ENCODE measurements at places on chromosomes 7 and 10. TPM values are rescaled to one million over a fixed set of nuclear protein-coding genes. Genes with fewer than 3 reads are reported as not detected.

The LIPF gene
- not detected for total RNA-seq

The MMRN2 gene
- 1.6 TPM for total RNA-seq

DNA sequence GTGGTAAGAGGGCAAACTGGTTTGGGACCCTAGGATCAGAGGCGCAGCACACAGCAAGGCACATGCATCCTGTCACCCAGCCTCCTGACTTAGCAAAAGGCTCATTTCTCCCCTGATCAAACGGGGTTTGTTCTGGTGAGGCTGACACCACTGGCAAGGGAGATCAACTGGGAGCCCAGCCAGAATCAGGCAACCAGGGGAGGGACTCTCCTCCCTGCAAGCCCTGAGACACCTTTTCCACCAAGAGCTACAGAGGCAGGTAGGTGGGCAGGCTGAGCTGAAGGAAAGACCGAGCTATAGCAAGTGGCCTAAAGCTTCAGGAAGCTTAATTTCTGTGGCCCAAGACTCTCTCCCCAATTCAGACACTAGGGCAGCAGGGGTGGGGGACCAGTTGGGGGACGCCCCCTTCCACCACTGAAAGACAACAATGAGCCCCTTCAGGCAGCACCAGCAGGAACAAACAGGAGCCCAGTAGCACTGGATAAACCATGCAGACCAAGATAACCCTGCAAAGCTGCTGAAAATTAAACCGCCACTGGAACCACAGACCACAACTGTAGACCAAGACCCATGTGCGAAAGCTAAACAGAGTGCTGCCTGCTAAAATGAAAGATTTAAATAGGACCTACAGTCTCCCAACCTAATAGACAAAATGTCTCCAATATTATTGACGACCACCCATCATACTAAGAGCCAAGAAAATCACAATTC, 27.1 kb upstream of the SAR1A start:
- no peak for DNase-seq

GRCh38 chr10:93074597-93075368, 1.1 kb downstream of the CYP26A1 start:
- no peak for DNase-seq

DNA sequence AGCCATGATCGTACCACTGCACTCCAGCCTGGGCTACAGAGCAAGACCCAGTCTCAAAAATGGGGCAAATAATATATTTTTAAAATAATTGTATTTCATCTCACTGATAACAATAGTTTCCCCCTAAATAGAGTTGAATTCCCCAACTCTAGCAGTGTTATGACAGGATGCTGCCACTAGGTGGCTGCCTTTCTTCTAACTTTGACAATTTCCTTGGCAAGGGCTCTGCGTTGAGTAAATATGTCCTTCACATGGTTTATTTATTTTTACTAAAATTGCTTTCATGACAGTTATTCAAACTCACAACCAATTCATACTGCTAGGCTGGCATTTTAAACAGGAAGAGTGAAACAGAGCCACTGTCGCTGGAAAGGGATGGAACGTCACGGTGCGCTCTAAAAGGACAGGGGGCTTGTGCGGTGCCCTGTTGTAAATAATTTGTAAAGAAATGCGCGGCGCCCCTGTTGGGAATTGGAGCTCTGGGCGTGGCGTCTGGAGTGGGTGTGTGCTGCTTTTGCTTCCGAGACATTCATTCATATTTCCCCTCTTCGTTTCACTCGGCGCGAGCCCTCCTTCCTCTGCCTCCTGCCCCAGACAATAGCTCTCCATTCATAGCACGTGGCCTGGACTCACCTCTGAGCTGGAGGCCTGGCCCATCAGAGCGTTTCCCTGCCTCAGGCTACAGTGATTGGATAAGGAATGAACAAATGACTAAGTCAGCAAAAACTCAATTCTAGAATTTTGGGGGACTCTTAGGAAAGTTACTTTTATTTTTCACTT, 20.5 kb upstream of the PITRM1 start:
- DNase-seq, result no peak

DNA sequence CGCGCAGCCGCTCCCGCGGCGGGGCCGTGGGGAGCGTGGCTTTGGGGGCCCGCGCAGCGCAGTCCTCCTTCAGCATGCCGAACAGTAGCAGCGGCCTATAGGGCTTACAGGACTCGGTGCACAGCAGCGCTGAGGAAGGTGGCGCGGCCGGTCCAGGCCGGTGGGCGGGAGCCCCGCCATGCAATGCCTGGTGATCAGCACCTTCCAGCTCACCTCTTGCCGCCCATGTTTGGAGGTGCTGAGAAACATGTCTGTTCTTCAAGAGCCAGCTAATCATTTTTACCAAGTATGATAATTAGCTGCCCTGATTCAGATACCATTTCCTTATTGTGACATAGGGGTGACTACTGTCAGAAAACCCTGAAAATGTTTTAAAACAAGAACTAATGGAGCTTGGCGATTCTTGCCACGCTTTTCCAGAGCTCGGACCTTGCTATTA, 33.5 kb upstream of the SFTPD start:
- DNase-seq, result no peak

GRCh38 chr7:75772081-75773077, at the start of gene CCL26:
CCL26 (minus strand) TSS chr7:75772211; CDS start chr7:75772176, 35 bp downstream.
- no peak for DNase-seq

The ASAH2 gene
- total RNA-seq, result 6.6 TPM

DNA sequence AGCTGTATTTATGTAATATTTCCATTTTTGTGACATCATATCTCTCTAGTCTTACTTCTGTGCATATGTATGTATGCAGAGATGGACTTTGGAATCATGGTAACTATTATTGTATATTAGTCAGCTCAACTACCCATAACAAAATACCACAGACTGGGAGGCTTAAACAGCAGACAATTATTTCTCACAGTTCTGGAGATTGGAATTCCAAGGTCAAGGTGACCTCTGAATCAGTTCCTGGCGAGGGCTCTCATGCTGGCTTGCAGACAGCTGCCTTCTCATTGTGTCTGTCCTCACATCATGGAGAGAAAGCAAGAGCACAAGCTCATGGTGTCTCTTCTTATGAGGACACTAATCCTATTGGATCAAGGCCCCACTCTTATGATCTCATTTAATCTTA, 79.1 kb downstream of the RAMP3 start:
- DNase-seq, result no peak

The SPAM1 gene
- not detected for total RNA-seq

- no peak for DNase-seq
Observed at GRCh38 chr10:93165367-93165766, 91.7 kb downstream of the CYP26A1 start.

DNA sequence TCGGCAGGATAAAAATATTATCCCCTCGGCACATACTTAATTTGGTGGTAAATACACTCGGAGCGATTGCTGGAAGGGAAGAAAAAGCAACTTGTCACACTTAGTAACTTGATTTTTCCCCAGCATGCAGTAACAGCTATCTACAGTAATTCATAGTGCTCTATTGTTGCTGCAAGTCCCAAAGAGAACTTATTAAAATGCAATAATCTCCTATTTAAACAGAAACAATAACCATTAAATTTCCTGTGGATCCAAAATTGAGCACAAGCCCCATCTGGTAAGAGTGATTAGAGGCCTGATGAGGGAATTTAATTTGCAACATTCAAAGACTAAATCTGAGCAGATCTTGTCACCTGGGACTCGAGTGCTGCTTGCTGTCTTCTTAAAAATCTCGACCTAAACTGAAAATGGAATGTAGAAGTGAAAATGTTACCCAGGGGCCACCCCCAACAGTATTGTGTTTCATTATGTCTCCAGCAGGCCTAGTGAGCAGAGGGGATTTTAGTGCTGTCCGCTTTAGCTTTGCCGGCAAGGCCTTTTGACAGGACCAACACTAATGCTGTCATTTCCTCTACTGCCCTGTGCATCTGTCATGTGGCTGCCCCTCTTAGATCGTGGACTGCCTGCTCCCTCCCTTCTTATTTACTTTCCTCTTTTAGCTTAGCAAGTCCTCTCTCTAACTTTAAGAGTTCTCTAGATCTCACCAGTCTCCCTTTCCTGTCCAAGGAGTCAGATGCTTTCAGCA, 639.7 kb downstream of the AUTS2 start:
- no peak for DNase-seq

The PCLO gene
- 11.9 TPM for total RNA-seq

- DNase-seq, result no peak
Observed at GRCh38 chr10:33869028-33869427, 534.6 kb upstream of the NRP1 start.

The INHBA gene
- total RNA-seq, result 0.31 TPM

DNA sequence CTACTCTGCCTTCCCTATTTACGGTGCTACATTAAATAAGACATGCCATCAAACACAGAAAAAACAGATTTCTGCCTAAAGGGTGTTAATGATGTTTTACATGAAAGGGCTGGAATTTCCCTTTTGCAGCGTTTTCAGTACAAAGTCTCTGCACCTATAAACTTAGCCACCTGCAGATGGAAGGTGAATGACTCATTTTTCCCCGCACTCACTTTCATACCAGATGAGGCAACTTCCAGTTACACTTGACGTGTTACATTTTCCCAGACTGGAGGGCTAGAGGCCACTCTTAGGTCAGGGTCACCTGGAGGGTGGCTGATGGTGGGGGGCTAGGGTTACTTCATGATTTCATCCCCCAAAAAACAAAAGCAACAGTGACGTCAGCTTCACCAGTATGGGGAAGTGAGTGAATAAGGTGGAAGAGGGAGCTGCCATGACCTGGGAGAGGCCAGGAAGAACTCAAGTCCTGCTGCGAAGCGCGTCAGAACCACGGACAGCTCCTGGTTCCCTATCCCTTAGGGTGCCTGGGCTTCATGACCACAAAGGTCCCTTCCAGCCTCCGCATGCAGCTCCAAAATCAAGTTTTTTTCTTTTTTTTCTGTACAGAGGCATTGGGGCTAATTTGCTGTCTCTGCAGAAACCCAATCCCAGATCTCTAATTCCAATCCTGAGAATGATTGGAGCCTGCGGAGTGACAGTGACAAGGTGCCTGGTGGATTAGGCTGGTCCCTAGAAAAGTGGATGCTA, 94.0 kb downstream of the ADARB2 start:
- DNase-seq, result peak; percentile 65

DNA sequence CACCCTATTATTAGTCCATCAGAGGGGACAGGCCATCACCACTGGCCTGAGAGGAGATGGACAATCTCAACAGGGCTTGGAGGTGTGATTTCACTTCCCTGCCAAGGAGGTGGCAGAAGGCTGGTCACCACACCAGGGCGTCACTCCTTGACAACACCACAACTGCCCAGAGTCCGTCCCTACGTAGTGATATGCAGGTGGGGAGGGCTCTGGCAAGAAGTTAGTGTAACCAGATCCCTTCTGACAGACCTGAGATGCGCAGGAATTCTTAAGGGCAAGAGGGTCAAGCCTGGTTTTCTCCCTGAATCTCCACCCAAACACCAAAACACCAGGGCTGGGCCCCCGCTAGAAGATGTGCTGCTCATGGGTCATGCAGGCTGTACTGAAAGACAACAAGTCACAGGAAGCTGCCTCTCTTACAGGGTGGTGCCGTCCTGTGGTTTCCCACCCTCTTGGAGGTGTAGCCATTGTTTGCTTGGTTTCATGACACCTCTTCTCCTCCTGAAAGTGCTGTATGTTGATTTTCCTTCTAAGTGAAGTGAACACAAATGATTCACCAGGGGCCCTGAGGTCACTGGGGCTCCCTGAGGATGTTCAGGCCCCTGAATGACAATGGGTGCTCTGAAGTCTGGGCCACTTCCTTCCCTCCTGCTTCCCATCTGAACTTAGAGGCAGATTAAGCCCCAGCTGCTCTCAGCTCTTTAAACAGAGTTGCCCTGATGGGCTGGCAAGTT, 27.1 kb downstream of the ATXN7L1 start:
- no peak for DNase-seq

The TRIM8 gene
- total RNA-seq, result 69.1 TPM

GRCh38 chr7:153444641-153445040, 607.6 kb upstream of the DPP6 start:
- no peak for DNase-seq

DNA sequence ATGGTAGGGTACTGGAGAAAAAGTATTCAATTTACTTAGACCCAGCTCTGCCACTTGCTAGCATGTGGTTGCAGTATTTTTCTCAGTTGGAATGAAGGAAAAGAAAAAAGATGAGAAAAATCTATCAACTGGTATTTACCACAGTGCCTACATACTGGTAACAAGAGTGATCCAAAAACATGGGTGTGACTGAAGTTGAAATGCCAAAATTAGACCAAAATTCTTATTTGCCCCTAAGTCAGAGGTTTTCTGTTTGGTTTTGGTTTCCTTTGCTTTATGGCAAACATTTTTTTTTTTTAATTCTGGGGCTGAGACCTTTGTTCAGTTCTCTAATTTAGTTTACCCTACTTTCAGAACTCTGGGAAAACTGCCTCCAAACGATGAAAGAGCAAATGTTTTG, 12.3 kb downstream of the HYCC1 start:
- DNase-seq, result no peak

- no peak for DNase-seq
Observed at GRCh38 chr7:155984609-155985405, 172.5 kb upstream of the SHH start.

DNA sequence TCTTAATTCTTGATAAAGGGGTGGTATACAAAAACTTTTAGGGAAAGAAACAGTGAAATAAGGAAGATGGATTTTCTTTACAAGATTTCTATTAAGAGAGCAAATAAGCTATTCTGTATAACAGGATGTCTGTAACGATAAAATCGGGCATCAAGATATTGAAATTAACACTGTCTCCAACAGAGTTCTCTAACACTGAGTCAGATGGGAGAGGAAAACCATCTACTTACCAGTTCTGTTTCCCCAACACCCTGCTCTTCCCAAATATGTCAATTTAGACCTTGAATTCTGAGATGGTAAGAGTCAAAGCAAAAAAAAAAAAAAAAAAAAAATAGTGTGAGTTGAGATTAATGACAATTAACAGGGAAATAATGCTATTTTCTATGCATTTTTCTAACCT, 23.0 kb downstream of the SMURF1 start:
- DNase-seq, result no peak

The TSPAN12 gene
- total RNA-seq, result 23.2 TPM

DNA sequence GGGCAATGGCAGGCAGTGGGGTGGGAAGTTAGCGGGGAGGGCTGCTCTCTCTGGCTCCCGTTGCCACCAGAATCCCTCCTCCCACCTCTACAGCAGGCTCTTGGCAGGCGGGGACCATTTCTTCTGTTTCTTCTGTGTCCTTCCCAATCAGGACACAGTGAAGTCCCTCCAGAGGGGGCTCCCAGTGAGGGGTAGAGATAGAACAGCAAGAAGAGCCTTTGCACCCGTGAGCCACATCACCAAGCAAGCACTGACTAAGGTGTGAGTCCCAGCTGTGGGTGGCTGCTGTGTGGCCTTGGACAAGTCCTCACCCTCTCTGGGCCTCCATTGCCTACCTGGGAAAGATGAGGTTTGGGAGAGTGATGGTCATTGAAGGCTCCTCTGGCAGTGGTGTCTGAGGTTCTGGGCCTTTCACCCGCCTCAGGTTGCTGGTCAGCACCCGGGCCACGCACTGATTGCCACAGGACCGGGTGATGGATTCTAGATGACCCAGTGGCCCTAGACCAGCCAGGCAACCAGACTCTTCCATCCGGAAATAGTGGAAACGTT, 26.0 kb upstream of the PCBD1 start:
- no peak for DNase-seq

The LFNG gene
- total RNA-seq, result 10.6 TPM

- no peak for DNase-seq
Observed at GRCh38 chr10:2682491-2682890, 384.9 kb upstream of the PFKP start.

- no peak for DNase-seq
Observed at GRCh38 chr10:70827086-70827757, 11.5 kb downstream of the SGPL1 start.

The HOXA2 gene
- total RNA-seq, result 18.6 TPM

GRCh38 chr7:42159130-42159529, 77.9 kb downstream of the GLI3 start:
- DNase-seq, result no peak

The FBXL13 gene
- total RNA-seq, result 9.2 TPM

The FOXI2 gene
- total RNA-seq, result 1.7 TPM
